ENCODE measurements at places on chromosomes 4 and X.

DNA sequence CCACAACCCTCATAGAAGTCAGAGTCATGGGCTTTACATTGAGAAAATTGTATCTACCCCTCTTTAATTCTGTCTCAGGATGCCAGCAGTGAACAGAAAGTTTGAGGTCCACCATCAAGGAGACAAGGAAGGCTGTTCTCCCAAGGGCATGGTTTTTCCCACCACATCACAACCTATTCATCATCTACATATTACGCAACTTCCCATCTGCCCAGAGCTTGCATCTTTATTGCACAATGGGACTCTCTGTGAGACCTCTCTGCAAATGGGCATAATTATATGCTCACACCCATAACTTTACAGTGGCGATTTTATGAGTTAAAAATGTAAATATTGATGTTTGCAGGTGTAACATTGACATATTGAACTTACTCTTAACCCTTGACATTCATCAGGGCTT lies 38.9 kb downstream of the PAGE2 start:
- peak; percentile 40 for DNase-seq

DNA sequence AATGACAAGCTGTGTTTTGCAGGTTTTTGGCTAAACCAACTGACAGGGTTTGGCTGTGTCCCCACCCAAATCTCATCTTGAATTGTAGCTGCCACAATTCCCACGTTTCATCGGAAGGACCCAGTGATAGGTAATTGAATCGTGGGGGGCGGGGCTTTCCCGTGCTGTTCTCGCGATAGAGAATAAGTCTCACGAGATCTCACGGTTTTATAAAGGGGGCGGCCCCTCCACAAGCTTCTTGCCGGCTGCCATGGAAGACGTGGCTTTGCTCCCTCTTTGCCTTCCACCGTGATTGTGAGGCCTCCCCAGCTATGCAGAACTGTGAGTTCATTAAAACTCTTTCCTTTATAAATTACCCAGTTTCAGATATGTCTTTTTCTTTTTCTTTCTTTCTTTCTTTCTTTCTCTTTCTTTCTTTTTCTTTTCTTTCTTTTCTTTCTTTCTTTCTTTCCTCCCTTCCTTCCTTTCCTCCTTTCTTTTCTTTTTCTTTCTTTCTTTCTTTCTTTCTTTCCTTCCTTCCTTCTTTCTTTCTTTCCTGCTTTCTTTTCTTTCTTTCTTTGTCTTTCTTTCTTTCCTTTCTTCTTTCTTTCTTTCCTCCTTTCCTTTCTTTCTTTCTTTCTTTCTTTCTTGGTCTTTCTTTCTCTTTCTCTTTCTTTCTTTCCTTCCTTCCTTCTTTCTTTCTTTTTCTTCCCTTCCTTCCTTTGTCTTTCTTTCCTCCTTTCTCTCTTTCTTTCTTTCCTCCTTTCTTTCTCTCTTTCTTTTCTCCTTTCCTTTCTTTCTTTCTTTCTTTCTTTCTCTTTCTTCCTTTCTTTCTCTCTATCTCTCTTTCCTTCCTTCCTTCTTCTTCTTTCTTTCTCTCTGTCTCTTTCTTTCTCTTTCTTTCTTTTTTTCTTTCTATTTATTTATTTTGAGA lies 54.8 kb downstream of the SHOX start:
- DNase-seq = no peak

DNA sequence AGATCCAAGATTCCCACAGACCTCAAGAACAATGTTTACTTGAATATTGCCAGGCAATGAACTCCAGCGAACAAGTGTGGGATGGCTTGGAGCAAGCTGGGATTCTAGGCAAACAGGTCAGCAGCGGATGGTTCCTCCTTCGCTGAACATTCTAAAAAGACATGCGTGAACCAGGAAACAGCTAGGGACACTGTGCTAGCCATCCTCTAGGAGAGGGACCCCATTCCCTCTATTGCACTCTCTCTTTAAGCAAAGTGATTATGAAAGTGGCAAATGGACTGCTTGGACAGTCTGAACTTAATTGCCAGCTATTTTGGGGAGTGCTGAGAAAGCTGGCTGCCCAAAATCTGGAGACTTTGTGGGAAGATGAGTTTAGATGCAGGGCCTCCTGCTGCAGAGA lies 29.9 kb upstream of the TEC start:
- no peak for DNase-seq

- no peak for DNase-seq
These were observed 169.9 kb downstream of the BMPR1B start for GRCh38 chr4:94927696-94928095.

DNA sequence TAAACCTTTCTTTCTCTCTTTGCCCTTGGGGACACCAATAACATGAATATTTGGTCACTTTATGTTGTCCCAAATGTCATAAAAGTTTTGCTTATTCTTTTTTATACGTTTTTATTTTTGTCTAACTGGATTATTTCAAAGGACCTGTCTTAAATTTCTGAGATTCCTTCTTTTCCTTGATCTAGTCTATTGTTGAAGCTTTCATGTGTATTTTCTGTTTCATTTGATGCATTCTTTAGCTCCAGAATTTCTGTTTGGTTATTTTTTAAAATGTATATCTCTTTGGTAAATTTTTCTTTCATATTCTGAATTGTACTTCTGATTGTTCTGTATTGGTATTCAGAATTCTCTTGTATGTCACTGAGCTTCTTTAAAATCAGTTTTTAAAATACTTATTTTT lies 88.3 kb downstream of the PTCHD1 start:
- DNase-seq = no peak

GRCh38 chr4:98452091-98452490 lies 190.9 kb downstream of the RAP1GDS1 start:
- peak; percentile 29 for DNase-seq

GRCh38 chr4:123182289-123182688 lies 214.3 kb upstream of the SPRY1 start:
- DNase-seq = no peak

GRCh38 chr4:6338175-6338950 lies 68.7 kb downstream of the WFS1 start:
- no peak for DNase-seq

DNA sequence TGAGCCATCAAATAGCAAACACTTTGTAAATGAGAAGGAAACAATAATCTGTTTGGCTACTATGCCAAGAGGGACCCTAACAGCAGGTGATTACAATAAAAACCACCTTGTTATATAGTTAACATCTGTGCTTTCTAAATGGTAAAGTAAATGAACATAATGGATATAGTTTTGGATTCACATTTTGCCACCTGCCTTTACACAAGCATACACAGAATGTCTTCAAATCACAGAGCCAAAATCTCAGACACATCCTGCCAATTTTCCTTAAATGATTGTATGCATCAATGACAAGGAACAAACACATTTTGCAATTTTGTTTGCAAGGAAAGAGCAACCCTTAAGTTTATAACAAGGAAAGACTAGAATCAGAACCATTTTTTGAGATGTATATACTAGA lies 334.2 kb downstream of the FSTL5 start:
- no peak for DNase-seq

DNA sequence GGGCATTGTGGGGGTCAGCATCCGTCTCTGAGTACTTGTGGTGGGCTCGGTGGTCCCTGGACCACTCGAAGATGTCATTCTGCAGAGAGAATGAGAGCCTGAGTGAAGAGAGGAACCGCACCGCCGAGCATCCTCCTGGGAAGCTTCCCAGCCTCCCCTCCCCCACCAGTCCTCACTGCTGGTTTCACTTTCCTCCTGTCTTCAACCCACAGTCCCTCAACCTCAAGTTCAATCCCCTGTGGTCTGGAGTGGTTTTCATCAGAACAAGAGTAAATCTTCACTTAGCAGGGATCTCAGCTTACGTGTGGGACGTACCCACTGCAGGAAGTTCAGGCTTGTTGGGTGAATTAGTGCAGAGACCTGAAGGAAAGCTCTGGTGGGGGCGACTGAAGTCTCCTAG lies 117.8 kb downstream of the SCD5 start:
- DNase-seq = no peak

GRCh38 chr4:99329876-99330275 lies 8.7 kb upstream of the ADH1B start:
- no peak for DNase-seq

GRCh38 chrX:101745046-101745445 lies 85.4 kb upstream of the ARMCX2 start:
- no peak for DNase-seq

- peak; percentile 9 for DNase-seq
These were observed 10.4 kb downstream of the ADAMTS3 start for GRCh38 chr4:72558655-72559054.

DNA sequence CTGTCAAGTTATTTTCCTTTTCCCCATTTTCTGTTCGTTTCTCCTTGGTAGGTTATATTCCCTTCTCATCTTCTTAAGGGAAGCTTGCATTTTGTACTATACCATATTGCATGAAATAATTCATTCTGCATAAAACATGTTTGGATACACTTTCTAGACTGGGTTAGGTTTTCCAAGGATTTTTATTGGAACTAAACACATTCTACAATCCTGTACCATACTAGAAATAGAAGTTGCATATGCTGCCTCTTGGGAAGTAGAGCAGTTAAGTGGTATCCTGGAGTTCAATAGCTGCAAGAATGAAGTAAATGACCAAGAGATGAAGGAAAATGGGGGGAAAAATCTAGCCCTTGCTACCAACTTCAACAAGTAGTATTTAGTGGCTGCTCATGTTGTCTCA lies 393.7 kb upstream of the SLIT2 start:
- no peak for DNase-seq

- no peak for DNase-seq
These were observed 187.5 kb downstream of the NSUN7 start for GRCh38 chr4:40937140-40937725.

- no peak for DNase-seq
These were observed 9.9 kb downstream of the KCTD8 start for GRCh38 chr4:44438687-44439086.

GRCh38 chr4:89939994-89940393 lies 45.3 kb downstream of the MMRN1 start:
- no peak for DNase-seq

DNA sequence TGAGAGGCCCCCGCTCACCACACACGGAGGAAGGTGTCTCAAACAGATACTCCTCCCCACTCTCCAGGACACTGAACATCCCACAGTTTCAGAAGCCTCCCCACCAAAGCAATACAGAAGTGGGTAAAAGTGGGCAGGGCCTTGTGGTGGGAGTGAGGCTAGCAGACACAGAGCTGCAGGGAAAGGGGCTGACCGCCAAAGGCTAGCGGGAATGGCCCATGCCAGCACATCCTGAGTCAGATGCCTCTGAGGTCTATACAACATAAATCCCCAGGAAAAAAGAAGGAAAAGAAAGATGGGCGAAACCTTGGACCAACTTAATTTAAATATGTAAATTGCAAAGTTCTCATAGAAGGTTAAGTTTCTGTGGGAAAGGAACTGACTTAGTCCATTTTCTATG lies 21.9 kb upstream of the ARHGAP10 start:
- DNase-seq = no peak

GRCh38 chrX:43958529-43958928 lies 14.7 kb downstream of the NDP start:
- peak; percentile 77 for DNase-seq

Data from bronchial epithelial cell (primary cell).